ENCODE measurements at places on chromosomes 3 and 15.

DNA sequence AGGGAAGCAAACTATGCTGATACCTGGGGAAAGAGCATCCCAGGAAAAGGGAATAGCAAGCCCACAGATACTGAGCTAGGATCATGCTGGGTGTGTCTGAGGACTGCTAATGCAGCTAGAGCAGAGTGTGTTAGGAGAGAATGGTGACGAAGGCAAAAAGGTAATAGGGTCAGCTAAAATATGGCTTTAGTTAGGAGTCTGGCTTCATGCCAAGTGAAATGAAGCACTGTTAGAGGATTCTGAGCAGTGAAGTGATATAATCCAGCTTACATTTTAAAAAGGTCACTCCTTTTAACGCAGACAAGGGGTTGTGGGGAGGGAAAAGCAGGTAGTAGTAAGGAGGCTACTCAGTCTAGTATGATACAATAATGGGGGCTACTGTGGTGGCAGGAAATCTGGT is 30.4 kb downstream of the SECISBP2L start:
- no peak for DNase-seq

- no peak for DNase-seq
Observed at GRCh38 chr15:49990835-49991545, 128.0 kb downstream of the ATP8B4 start.

- DNase-seq = no peak
Observed at GRCh38 chr3:30305021-30305420, 301.4 kb upstream of the TGFBR2 start.

DNA sequence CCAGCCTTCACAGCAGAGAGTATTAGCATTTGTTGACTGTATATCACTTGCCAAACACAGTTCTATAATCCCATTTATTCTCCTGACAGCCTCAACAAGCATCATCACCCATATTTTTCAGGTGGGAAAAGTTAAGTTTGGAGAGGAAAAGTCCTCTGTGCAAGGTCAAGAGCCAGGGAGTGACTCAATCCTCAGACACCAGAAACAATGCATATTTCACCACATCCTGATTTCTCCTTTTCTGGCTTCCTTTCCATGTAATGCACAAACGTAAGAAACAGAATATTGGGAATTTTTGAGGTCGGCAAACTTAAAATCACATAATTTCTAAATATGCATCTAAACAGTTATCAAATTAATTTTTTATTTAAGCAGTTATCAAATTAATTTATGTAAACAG is 116.0 kb upstream of the GADL1 start:
- DNase-seq = no peak

GRCh38 chr3:34207002-34207401 is 408.6 kb downstream of the PDCD6IP start:
- DNase-seq = no peak

DNA sequence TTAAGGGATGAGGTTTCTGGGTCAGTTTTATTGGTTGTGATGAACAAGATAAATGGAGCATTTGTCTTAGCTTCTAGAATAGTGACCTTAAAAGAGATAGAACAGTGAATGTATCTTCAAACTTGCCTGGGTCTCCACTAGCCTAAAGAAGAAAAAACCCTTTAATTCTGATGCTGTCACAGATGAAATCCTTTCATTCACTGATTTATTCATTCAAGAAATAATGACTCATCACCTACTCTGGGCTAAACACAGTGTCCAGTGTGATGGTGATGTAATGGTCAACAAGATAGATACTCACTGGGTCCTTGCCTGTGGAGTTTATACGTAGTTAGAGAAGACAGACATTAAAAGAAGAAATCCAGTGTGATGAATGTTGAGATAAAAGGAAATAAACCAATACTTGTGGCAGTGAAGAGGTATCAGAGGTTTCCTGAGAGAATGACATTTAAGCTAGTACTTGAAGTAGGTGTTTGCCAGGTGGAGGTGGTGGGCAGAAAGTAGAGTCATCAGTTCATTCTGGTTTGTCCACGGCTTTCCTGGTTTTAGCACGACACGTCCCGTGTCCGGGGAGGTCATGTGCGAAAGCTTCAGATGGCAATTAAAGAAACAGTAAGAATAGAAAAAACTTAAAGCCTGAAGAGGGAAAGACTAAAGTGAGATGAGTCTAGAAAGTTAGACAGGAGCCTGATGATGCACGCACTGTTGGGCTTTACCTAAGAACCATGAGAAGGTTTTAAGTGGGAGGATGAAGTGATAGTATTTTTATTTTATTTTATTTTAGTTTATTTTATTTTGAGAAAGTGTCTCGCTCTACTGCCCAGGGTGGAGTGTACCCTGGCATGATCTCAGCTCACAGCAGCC is 18.5 kb downstream of the PAK2 start:
- DNase-seq = no peak

DNA sequence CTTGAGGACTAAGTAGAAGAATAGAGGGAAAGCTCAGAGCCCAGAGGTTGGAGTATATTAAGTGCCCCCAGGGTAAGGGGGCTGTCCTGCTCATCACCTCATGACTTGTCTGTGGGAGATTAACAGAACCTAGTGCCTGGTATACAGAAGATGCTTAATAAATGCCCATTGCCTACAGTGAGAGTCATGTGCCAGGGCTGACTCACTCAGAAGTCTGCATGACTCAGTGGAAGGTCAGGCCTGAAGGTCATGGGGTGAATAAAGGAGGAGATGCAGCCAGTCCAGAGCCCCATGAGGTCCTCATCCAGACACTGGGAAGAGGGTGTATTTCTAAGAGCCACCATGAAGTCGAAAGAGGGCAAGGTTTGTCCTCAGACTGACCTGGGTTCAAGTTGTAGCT is 62.5 kb upstream of the TLE3 start:
- DNase-seq = no peak

DNA sequence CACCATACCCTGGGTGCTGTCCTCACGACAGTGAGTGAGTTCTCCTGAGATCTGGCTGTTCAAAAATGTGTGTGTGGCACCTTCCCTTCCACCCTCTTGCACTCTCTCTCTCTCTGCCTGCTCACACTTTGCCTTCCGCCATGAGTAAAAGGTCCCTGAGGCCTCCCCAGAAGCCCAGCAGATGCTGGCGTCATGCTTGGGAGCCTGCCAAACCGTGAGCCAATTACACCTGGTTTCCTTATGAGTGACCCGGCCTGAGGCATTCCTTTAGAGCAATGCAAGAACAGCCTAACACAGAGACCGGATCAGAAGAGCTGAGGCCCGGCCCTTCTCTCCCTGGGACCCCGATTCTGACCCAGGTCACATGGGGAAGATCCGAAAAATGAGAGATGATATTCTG is 15.4 kb downstream of the TMEM44 start:
- DNase-seq = no peak

DNA sequence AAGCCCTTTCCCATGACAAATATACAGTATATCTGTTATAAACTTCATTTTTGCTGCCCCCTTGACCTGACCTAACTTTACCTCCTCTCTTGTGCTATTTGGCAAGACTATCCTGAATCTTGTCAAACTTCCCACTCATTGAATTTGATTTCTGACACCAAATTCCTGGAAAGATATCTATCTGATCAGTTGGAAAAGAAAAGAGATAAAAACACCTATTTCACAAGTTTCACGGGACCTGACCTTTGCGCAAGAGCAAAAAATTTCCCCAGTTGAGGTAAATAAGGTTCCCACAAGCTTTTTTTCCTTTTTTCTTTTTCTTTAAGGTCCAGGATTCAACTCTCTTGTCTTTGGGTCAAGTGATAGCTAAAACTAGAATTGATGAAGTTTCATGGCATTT is 189.2 kb upstream of the LPP start:
- no peak for DNase-seq

DNA sequence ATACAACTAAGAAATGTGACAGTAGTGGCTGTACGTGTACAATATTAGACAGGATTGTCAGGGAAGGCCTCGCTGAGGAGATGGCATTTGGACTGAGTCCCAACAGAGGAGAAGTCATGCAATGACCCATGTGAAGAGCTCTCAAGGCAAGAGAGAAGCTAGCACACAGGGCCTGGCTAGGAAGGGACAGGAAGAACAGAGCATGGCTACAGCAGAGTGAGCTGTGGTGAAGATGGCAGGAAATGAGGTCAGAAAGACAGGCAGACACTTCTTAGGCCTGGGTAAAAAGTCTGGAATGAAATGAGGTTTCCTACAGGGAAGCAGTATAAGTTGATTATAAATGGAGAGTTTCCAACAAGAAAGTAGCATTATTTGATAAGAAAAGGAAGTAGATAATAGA is 33.2 kb upstream of the LEKR1 start:
- no peak for DNase-seq

DNA sequence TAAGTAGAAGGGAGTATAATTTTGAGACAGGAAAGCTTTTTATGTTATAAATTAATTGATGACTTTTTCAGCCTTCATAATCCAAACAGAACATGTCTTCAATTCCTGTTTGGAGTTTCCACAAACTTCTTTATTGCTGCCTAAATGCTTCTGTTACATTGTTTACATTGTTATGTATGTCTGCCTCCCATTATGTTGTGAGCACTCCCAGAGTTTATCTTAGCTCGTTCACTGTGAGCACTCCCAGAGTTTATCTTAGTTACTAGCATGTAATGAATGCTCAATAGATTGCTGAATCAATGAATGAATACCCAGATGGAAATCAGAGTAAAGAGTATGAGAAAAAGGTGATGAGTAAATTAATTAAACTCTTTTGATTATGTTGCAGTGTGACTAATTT is 1178.0 kb downstream of the ROBO1 start:
- no peak for DNase-seq

GRCh38 chr3:43512754-43513404 is 108.9 kb downstream of the ANO10 start:
- DNase-seq = no peak

- no peak for DNase-seq
Observed at GRCh38 chr3:197298945-197299854, 788 bp upstream of the DLG1 start.

DNA sequence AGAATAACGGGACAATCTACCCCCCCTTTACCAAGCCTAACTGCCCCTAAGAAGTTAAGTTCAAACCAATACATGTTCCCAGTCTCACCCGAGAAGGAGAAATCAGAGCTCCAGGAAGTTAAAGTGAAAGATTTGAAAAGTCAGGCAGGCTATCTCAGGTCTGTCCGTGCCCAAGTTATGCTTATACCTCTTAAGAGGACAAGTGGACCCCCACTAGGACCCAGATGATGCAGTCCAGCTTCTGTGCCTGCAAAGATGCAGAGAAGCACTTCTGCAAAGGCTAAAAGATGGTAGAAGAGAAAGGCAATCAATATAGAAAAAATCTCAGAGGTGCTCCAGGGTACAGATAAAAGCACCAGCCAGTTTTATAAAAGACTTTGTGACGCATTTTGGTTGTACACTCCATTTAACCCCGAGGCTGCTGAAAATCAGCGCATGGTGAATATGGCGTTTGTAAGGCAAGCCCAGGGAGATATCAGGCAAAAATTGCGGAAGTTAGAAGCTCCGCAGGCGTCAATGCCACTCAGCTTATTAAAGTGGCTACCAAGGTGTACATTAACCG is 9.8 kb upstream of the SLC9C1 start:
- DNase-seq = no peak

GRCh38 chr15:39110746-39111145 is 470.1 kb upstream of the THBS1 start:
- no peak for DNase-seq

- DNase-seq = no peak
Observed at GRCh38 chr3:51191768-51192167, 193.3 kb upstream of the MANF start.

DNA sequence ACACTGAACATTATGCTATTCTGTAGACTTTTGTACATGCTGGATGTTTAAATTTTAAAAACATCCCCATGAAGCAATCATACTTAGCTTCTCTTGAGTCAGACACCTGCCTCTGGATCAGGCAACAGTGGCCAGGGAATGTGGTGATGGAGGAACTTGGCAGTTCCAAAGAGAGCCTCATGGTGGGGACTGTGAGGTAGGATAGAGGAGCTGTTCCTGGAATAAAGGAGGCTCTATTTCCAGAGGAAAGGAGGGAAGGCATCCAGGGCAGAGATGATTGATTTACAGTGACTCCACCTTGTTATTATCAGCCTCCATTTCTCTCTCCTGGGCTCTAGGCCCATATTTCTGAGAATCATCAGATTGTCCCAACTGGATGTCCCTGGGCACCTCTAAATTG is 35.0 kb upstream of the ABHD17C start:
- DNase-seq = no peak

DNA sequence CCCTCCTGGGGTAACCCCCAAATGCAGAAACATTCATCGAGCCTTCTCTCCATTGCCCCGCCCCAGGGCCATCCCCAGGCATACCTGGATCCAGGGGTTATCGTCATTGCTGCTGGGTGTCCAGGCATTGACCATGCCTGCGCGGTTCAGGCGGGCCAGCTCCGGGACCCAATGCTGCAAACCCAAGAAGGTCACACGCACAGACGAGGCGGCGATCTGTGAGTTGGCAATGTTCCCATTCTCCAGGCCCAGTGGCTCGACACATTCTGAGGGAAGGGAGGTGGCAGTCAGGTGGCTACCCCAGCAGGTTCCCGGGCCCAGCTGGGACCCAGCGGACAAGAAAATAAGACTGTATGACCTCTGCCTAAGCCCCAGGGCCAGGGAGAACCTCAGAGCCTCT is 6.1 kb downstream of the MFGE8 start:
- no peak for DNase-seq

- no peak for DNase-seq
Observed at GRCh38 chr3:159928666-159929065, 60.0 kb upstream of the IL12A start.

GRCh38 chr15:98398056-98398455 is 250.3 kb upstream of the IGF1R start:
- no peak for DNase-seq

DNA sequence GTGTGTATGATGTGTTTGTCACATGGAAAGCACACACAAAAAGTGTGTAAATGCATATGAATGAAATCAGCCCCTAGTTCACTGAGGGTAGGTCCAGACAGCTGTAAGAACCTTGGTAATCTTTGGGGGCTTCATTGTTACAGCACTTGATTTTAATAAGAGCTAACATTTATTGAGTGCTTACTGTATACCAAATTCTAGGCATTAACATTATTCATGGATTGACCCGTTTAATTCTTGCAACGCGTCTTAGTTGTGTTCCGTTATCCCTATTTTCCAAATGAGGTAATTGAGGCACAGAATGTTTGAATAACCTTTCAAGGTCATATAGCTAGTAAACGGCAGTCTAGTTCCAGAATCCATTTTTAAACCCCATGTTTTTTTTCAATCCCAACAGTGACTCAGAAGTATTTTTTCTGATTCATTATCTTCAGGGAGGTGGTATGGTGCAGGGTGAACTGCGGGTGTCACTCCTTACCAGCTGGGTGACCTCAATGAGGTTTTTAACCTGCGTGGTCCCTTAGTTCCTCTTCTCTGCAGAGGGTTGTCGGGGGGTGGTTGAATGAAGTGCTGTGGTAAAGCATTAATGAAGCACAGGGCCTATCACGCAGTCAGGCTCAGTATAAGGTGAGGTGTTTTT is 14.2 kb downstream of the RAB8B start:
- peak; percentile 56 for DNase-seq

GRCh38 chr3:29285471-29286071 is 4.7 kb downstream of the RBMS3 start:
- DNase-seq = no peak

- DNase-seq = no peak
Observed at GRCh38 chr3:48459773-48460516, 13.4 kb downstream of the ATRIP start.

Data from hematopoietic multipotent progenitor cell treated with erythropoietin and hydrocortisone succinate and interleukin-3 and kit ligand, for 17 days (in vitro differentiated cells).